ENCODE measurements at places on chromosomes 16 and 17.

DNA sequence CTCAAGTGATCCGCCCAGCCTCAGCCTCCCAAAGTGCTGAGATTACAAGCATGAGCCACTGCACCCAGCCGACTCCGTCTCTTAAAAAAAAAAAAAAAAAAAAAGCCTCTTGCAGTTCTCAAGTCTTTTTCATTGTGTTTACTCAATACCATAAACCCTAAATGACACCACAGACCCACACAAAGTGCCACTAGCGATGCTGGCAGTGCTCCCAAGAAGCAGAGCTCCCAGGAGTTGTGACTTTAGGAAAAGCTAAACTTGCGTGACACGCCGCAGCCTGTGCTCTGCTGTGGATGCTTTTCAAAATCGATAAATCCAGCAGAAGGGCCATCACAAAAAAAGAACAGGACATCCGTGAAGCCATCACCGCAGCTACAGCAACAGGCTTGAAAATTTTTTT is 114.7 kb downstream of the ANKRD11 start:
- no peak for DNase-seq

GRCh38 chr16:2771496-2772402 is 5.3 kb downstream of the ELOB start:
- no peak for DNase-seq

GRCh38 chr17:8122924-8123694 is 797 bp downstream of the HES7 start:
- no peak for DNase-seq

- no peak for DNase-seq
These were observed 24.6 kb upstream of the BRD7 start for GRCh38 chr16:50393416-50393815.

GRCh38 chr17:56096026-56096810 is 57.1 kb upstream of the ANKFN1 start:
- no peak for DNase-seq

- no peak for DNase-seq
These were observed 181.9 kb downstream of the SNX29 start for GRCh38 chr16:12158428-12158827.

DNA sequence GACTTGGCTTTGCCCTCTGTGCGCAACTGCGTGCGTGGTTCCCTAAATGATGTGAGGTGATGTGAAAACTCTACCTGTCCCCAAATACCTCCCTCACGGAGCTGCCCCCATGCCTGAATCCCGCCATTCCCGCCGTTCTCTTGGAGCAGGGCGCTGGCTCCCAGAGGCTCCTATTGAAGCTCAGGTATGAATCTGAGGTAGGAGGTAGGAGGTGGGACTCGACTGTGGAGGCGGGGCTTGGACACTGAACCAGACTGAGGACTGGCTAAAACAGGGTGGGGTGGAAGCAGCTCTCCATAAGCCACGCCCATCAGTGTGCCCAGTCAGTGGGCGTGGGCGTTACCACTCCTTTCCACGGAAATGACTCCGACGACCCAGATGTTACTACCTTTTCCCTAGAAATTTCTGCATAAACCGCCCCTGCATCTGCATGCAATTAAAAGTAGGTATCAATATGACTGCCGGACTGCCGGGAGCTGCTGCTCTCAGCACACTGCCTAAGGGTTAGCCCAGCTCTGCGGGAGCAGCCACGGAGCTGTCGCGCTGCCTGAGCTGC is 41.0 kb downstream of the FOXL1 start:
- no peak for DNase-seq

- no peak for DNase-seq
These were observed 7.7 kb upstream of the HOXB2 start for GRCh38 chr17:48552466-48553189.

GRCh38 chr16:80100846-80101451 is 439.8 kb upstream of the DYNLRB2 start:
- no peak for DNase-seq

- DNase-seq, result no peak
These were observed 152.2 kb downstream of the SNX11 start for GRCh38 chr17:48259694-48260291.

DNA sequence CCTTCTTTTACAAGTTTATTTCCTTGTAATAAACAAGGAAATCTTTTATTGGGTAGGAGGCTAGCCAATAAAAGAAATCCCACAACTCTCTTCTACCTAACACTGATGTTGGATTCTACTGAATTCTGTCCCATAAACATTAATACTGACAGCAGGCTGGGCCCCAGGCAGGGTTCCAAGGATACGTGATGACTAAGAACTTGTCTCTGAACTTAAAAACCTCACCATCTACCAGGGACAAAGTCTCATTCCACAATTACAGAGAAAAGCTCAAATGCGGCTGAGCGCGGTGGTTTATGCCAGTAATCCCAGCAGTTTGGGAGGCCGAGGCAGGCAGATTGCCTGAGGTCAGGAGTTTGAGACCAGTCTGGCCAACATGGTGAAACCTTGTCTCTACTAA is 64.9 kb downstream of the ARHGAP17 start:
- no peak for DNase-seq

DNA sequence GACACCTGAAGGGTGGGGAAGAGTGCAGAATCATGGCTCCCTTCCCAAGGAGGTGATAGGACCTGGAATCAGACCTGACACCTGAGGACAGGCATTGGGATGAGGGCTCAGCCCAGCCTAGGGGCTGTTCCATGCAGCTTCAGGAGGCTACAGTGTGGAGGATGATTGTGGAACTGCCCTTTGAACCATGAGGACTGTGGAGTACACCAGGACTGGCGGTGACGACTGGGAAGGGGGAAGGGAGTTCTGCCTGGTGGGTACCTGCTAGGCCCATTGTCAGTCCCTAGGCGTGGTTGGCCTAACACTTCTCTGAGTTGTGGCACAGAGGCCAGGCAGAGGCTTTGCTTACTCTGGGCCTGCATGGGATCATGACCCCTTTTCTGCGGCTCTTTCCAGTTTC is 76.1 kb downstream of the MPRIP start:
- DNase-seq, result no peak

DNA sequence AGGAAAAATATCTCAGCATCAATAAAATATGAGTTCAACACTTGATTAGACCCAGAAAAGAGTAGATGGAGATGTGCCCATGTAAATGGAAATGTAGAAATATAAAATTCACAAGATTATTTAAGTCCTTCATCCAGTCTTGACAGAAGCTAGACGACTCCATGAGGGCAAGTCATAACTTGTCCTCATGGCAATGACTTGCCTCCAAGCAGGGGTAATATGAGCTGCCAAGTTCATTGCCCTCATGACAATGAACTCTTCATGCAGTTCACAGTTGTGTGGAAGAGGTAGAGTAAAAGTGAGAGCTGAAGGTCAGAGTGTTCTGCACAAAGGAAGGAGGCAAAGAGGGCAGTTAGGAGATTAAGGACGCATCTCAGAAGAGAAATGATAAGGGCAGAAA is 22.3 kb downstream of the CDH11 start:
- DNase-seq, result no peak

Data from DMS 273 treated with DMSO at 0.1 percent for 48 hours (cell line).